ENCODE measurements at places on chromosomes 16 and 17.
A peak's percentile ranks its signal among the peaks of the same experiment; 100 is the strongest.

GRCh38 chr17:79072544-79072943 lies 2.1 kb upstream of the ENGASE start:
- no peak for DNase-seq

GRCh38 chr17:34249061-34249460 lies 6.0 kb upstream of the CCL2 start:
- DNase-seq = no peak

- DNase-seq = no peak
These were observed 16.9 kb upstream of the TNFRSF13B start for GRCh38 chr17:16988749-16989229.

- DNase-seq = no peak
These were observed 261.9 kb upstream of the FOXF1 start for GRCh38 chr16:86248310-86248905.

GRCh38 chr17:78748730-78749317 lies 33.2 kb downstream of the CYTH1 start:
- peak; percentile 61 for DNase-seq

- DNase-seq = no peak
These were observed 85.7 kb downstream of the NOG start for GRCh38 chr17:56679115-56679776.

DNA sequence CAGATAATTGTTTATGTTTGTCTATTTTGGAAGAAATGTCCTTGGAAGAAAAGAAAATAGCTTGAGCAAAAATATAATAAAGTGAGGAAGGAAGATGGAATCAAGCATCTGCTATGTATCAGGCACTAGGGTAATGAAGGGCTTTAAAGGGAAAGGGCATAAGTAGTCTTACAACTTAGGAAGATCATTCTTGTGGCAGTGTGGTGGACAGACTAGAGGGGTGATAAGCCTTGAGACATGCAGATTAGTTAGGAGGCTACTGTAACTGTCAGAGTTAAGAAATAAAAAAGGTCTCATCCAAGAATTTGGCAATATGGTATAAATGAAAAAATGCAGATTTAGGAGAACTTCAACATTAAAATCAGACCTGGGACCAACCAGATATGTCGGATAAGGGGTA lies 14.9 kb downstream of the FAM222B start:
- DNase-seq = no peak

GRCh38 chr17:19334331-19334730 lies 28.2 kb downstream of the B9D1 start:
- no peak for DNase-seq

DNA sequence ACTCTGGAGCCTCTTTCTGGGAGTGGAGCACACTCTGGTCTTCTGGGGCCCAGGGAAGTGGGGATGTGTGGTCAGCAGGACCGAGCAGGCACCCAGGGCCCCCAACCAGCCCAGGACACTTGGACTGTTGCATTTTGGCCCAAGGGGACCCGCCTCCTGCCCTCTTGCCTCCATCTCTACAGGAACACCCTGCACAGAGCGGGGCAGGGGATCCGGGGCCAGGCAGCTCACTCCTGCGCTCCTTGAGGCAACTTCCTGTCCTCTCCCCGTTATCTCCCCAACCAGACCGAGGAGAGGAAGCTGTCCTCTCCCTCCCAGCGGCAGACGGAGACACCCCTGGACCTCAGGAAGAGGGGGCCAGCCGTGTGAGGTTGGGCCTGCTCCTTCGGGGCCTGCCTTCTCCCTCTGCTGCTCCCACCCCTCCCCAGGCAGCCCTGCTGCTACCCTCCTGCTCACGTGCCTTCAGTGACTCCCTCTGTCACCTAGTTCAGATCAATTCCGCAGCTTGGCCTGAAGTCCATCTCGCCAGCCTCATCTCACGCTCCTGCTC lies 10.0 kb upstream of the ATP2A3 start:
- no peak for DNase-seq
